Left kidney (tissue), 8 donors: ENCODE measurements at places on chromosomes 7 and 10.

DNA sequence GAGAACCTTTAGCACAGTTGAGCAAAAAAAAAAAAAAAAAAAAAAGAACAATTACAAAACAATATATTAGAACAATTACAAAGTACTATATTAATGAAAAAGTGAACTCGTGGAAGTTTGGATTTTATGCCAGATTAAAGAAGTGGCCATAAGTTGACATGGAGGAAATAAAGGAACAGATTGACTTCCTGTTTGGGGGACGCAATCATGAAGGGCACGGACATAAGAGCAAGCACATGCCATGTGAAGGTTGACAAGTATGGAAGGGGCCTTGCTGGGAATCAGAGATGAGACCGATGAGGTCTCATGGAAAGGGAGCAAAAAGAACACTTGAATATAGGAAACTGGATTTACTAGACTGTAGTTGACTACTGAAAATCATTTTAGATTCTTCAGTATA is 61.7 kb downstream of the ICA1 start:
- DNase-seq = no peak

DNA sequence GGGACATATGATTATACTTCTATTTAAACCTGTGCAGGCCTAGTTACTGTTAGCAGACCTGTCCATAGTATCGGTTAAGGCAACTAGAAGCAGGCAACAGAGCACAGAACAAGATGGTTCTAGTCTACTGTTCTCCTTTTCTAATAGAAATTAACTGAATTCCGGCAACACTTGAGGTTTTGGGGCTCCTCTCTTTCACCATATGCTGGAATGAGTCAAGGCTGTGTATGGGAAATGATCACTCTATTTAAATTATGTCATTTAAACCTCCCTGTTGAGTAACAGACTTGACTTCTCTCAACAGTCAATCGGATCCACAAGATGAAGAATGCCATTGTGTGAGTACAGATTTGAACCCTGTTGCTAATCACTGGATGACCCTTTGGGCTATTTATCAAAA is 6.2 kb upstream of the OTUD1 start:
- DNase-seq = no peak

DNA sequence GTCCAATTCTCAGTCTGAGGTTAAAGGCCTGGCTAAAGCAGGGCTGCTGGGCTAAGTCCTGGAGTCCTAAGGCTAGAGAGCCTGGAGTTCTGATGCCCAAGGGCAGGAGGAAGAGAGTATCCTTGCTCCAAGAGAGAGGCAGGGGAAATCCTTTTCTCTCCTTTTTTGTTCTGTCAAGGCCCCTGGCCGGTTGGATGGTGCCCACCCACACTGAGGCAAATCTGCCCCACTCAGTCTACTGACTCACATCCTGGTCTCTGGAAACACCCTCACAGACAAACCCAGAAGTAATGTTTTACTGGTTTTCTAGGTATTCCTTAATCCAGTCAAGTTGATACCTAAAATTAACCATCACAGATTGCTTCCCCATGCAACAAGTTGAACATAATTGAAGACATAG is 23.0 kb downstream of the ZNF518A start:
- no peak for DNase-seq

DNA sequence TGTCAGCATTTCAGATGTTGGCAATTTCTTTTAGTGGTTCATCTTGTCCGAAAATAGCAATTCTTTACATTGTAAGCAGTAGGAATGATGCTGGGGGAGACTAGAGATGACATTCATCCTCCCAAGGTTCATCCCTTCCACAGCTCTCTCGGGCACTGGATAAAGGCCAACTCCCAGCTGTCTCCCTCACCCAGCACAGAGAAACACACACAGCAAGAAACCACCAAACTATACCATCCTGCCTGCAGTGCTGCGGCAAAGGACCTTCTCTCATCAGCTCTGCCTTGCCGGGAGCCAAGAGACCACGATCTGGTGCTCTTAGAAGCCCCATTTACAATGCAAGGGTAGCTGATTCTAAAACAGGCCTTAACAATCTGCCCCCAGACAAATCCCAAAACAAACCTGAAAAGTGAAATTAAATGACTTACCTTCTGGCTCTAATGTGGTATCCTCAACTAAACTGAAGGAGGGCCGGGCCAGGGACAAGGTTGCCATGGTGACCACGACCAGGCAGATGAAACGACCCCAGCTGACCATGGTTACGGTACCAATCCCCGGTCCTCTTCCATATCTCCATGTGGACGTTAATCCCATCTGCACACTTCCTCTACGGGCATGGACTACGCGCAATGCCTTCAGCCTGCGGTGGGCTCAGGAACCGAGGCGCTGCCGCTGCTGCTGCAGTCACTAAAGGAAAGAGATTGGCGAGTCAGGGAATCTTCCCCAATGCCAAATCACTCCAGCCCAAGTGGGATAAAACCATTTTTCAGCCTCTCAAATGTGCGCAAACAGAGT is 4.8 kb downstream of the FGFR2 start:
- no peak for DNase-seq

DNA sequence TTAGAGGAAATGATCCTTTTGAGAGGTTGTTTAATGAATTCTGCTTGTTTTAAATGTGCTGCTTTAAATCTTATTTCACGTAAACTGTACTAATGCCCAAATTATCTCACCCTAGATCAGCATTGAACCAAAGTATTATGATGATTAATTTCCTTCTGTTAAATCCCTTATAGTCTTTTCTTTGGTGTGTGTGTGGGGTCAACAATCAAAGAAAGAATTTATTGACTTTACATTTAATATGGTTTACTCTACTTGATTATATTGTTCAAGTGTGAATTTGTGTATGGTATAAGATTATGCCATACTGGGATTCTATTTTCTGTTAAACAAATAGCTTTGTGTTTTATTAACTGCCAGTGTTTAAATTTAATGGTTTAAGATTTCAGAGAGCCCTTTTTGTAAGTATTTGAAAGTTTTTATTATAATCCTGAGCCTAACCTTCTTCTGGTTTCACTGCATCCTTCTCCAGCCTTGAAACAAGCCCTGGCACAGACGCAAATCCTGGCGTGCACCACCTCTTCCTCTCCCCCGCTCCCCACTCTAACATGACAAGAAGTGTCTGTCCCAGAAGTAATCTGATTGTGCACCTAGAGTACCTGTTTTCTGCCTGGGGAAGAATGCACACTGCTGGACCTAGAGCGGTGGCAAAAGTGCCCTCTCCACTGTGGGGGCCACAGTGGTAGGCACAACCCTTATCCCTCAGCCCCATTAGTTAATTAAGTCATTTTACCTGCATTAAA is 70.6 kb downstream of the KAT6B start:
- DNase-seq = no peak

DNA sequence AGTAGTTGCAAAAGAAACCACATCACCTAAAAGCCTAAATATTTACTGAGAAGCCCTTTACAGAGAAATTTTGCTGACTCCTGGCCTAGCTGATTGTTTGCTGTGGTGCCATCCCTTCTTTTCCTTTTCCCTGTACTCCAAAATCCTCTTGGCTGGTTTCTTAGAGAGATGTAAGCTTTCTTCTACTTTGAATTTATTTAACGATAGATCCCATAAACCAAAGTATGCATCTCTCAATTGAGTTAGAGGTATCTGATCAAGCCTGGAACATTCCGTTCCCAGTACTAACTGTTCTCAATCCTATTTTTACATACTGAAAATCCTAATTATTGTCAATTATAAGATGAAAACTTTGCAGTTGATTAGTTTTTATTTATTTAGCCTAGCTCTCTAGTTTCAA is 6.3 kb downstream of the TMEM60 start:
- DNase-seq = no peak

- no peak for DNase-seq
Observed at GRCh38 chr7:124027236-124027635, 5.6 kb downstream of the TMEM229A start.

- DNase-seq = no peak
Observed at GRCh38 chr7:84876061-84876821, 310.6 kb downstream of the SEMA3D start.

DNA sequence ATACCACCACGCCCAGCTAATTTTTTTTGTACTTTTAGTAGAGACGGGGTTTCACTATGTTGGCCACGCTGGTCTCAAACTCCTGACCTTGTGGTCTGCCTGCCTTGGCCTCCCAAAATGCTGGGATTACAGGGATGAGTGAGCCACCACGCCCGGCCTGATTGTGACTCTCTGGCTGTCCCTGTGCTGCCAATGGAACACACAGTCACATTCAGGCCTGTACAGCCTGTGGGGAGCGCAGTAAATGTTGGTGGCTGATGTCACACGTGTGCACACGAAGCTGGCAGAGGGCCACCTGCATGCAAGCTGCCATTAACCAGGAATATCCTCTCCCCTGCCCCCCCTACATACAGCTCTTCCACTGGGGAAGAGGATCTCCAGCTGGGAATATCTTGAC is 22.1 kb downstream of the POLL start:
- no peak for DNase-seq

DNA sequence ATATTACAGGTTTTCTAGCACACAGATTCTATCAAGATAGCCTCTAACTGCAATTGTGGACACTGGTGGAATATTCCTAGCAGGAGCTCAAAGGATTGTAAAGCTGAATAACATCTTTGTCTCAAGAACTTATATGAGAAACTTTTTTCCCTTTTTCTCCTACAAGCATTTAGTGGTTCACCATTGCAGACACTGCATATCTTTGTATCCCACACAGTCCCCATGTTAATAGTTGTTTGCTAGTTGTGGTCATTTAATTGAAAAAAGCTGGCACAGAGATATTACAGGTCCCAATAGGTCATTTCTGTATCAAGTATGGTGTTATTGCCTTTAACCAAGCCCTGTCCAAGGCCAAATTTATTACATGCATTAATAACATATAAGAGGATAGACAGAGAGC is 226.2 kb upstream of the TCF7L2 start:
- no peak for DNase-seq

GRCh38 chr10:32144817-32145688 is 88.8 kb upstream of the KIF5B start:
- DNase-seq = no peak

- no peak for DNase-seq
Observed at GRCh38 chr7:118590107-118590506, 365.6 kb downstream of the ANKRD7 start.

DNA sequence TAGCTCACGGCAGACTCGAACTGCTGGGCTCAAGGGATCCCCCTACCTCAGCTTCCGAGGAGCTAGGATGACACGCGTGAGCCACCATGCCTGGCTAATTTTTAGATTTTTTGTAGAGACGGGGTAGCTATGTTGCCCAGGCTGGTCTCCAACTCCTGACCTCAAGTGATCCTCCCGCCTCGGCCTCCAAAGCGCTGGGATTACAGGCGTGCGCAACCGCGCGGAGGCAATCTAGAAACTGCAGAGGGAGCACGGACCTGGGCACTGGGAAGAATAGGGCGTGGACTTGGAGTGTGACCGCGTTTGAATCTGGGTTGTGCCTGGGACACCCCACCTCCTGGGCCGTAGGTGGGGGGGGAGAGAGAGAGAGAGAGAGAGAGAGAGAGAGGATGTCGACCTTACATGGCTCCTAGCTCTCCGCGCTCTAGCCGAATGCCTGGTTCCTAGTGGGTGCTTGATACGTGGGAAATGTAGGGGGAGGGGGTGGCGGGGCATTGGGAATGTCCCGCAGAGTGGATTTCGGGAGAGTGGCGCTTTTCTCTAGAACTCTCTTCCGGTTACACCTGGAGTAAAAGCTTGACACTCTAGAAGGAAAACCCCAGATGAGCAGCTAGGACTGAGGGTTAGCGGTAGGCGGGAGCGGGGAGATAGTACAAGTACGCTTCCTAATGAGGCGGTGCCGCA is 1.2 kb upstream of the MAP3K8 start:
- no peak for DNase-seq

DNA sequence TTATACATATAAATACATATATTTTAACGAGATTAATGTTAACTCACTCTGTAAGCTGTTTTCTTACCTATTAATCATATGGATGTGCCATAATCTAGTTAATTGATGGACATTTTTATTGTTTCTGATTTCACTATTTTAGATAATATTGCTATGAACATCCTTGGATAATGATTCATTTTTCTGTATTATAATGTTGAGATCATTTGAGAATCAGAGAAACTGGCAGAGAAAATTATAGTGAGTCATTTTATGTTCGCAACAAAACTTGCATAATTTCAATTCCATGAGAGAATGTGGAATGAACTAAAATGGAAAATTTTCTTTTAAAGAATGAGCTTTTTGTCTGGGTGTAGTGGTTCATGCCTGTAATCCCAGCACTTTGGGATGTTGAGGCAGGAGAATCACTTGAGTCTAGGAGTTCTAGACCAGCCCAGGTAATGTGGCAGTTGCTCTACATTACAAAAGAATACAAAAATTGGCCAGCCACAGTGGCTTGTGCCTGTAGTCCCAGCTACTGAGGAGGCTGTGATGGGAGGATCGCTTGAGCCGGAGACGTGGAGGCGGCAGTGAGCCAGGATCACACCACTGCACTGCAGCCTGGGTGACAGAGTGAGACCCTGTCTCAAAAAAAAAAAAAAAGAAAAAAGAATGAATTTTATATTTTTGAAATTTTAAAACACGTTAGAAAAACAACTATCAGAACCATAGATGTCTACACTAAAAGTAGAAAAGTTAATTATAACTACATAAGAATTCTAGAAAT is 40.5 kb downstream of the PAPSS2 start:
- no peak for DNase-seq

DNA sequence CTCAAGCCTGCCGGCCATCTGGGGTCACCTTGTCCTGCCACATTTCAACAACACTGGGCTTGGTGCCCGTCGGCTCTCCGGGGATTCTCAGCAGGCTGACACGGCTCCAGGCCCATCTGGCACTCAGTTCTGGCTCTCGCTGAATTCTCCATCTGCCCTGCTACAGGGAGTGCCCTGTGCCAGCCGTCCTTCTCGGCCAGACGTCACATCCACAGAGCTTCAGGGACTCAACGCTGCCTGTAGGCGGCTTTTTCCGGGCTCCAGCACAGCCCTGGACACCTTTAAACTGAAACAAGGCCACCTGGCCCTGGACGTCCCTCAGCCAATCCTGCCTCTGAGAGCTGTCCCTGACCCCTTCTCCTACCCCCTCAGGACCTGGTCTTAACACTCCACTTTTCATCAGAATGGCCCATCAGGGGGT is 43.0 kb downstream of the TMEM130 start:
- no peak for DNase-seq

DNA sequence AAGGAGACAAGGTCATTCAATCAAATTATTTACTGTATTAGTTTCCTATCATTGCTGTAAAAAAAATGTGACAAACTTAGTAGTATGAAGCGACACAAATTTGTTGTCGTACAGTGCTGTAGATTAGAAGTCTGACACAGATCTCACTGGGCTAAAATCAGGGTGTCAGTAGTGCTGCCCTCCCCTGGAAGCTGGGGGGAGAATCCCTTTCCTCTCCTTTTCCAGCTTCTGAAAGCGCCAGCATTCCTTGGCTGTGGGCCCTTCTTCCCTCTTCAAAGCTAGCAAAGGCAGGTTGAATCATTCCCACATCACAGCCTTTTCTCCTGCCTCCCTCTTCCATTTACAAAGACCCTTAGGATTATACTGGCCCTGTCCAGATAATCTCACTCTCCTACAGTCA is 28.0 kb downstream of the VPS41 start:
- DNase-seq = no peak
